ENCODE measurements at places on chromosomes 6 and 20.

GRCh38 chr6:107114926-107115694 lies at the start of gene BEND3:
Gene BEND3, minus strand, starts transcription at chr6:107115515. Its CDS starts 16,230 bp downstream, at chr6:107099285.
- DNase-seq, result peak; percentile 31

- DNase-seq, result no peak
These were observed 50.3 kb downstream of the MYB start for GRCh38 chr6:135231469-135231844.

DNA sequence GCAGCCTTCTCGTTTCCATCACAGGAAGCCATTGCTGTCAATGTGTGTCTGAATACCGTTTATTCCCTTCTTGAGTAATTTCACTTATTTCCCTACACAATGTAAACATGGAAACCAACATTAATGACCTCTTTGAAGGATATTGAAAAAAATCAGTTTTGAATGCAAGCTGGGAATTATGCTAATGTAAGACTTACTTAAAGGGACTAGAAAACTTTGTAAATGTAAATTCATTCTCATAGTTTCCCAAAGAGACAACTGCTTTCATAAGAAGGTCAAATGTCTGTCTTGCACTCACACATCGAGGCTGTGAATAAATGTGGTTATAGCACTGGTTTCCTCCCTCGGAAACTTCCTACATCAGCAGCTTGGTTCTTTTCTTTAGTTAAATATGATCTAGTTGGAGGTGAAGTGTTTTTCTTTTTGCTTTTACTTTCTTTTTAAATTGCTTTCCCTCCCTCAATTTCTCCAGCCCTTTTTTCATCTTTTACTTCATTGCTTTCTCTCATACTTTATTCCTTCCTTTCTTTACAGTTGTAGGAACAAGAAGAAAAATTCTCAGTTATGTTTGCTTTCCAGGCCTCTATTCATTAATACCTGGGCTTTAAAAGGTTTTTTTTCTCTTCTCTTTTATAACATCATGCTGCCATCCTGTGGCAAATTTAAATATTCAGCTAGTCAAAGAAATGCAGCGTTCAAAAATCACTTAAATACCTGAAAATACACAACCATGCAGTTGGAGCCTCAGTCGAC lies 108.3 kb downstream of the TNFAIP3 start:
- DNase-seq, result no peak

GRCh38 chr6:100126790-100127484 lies 132.9 kb upstream of the MCHR2 start:
- no peak for DNase-seq

DNA sequence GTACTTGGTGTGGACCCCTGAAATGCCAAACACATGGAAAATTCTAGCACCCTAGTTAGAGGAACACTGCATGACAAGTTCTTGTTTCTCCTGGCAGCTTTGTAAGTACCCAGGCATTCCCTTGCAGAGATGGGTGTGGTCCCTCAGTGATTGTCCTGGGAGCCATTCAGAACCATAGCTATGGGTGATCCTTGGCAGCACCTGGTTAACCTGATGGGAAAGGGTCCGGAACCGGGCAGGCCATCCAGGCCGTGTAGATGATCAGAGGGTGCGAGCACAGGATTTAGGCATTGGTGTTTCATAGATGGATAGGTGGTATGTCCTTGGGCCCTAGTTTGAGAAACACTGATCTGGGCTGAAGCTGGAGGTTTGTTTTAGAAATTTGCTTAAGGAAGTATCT lies 95.8 kb downstream of the RPP40 start:
- DNase-seq, result no peak

GRCh38 chr6:129331450-129332138 lies 378.4 kb downstream of the ARHGAP18 start:
- DNase-seq, result no peak

GRCh38 chr6:26156850-26157250 lies 69.6 kb downstream of the HFE start:
- peak; percentile 46 for DNase-seq

- no peak for DNase-seq
These were observed 10.3 kb upstream of the PRSS16 start for GRCh38 chr6:27237089-27237803.

GRCh38 chr6:137910424-137910834 lies 43.4 kb downstream of the TNFAIP3 start:
- no peak for DNase-seq

- DNase-seq, result no peak
These were observed 155.5 kb downstream of the GJA1 start for GRCh38 chr6:121590916-121591315.

DNA sequence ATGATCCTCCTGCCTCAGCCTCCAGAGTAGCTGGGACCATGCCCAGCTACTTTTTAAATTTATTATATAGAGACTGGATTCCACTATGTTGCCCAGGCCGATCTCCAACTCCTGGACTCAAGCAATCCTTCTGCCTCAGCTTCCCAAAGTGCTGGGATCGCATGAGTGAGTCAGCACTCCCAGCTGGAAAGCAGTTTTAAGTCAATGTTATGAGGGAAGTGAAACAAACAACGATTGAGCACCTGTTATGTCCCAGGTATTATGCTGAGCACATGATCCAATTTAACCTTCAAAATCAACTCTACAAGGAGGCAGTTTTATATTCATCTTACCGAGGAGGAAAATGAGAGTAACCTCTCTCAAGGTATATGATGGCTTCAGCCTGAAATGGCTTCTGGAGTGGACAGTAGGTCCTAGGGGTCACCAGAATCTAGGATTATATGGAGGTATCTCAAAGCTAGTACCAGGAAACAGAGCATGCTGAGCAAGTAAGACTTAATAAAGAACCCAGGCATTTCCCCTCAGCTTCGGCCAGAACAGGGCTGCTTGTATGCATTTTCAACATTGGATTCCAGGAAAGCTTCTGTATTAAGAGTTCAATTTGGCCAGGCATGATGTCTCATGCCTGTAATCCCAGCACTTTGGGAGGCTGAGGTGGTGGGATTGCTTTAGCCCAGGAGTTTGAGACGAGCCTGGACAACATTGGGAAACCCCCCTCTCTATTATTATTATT lies 55.0 kb downstream of the EDN1 start:
- DNase-seq, result no peak

- DNase-seq, result no peak
These were observed 125.2 kb downstream of the TSHZ2 start for GRCh38 chr20:53097371-53097770.

- no peak for DNase-seq
These were observed 169.2 kb upstream of the C6orf118 start for GRCh38 chr6:165478581-165478980.

- DNase-seq, result no peak
These were observed 48.2 kb upstream of the FOXP4 start for GRCh38 chr6:41497994-41498393.

GRCh38 chr6:16736856-16737775 lies 24.1 kb downstream of the ATXN1 start:
- no peak for DNase-seq

All from T-helper 9 cell (primary cell).